ENCODE measurements at places on chromosomes 12 and 14. TPM values are rescaled to one million over a fixed set of nuclear protein-coding genes. Genes with fewer than 3 reads are reported as not detected.
A peak's percentile ranks its signal among the peaks of the same experiment; 100 is the strongest.

Gene ZNF641
- total RNA-seq, result 18.1 TPM

GRCh38 chr12:127685491-127685890, 581.5 kb upstream of the TMEM132C start:
- DNase-seq, result no peak

Gene DGLUCY
- total RNA-seq, result 81.8 TPM

GRCh38 chr12:18684430-18684829, 53.4 kb downstream of the PLCZ1 start:
- DNase-seq, result no peak

Gene RTL1
- not detected for total RNA-seq

Gene INHBC
- not detected for total RNA-seq

Gene PRKD1
- total RNA-seq, result 4.3 TPM

GRCh38 chr12:2306012-2306411, 253.2 kb downstream of the CACNA1C start:
- DNase-seq, result no peak

Gene ANKRD52
- total RNA-seq, result 12.4 TPM

GRCh38 chr12:124829708-124830304, 33.9 kb downstream of the SCARB1 start:
- no peak for DNase-seq

- peak; percentile 86 for DNase-seq
Measured at GRCh38 chr14:26598081-26598671, 343 bp upstream of the NOVA1 start.

DNA sequence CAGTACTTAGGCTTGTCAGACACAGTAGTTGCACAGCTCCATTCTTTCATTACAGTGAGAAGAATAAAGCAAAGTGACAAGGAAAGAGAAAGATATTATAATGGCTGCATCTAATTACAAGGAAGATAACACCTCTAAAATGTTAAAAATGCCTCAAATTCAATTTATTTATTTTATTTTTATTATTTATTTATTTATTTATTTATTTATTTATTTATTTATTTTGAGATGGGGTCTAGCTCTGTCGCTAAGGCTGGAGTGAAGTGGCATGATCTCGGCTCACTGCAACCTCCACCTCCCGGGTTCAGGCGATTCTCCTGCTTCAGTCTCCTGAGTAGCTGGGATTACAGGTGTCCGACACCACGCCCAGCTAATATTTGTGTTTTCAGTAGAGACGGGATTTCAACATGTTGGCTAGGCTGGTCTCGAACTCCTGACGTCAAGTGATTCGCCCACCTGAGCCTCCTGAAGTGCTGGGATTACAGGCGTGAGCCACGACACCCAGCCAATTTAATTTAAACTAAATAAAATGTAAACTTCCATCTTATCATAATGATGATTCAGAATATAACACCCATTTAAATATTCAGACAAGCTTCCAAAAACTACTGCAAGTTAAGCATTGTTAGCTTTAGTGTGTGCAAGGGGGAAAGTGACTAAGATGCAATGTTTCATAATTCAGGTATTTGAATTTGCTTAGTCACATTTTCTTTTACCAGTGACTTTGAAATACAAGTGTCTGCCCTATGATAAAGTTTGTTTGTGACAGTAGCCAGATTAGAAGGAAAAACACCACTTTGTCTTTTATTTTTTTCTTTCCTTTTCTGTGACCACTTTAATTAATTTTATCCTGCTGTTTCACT, 2.4 kb upstream of the CFAP54 start:
- DNase-seq, result no peak

Gene NELL2
- total RNA-seq, result 0.52 TPM
